ENCODE measurements at places on chromosomes 2 and 18. TPM values are rescaled to one million over a fixed set of nuclear protein-coding genes. Genes with fewer than 3 reads are reported as not detected.

DNA sequence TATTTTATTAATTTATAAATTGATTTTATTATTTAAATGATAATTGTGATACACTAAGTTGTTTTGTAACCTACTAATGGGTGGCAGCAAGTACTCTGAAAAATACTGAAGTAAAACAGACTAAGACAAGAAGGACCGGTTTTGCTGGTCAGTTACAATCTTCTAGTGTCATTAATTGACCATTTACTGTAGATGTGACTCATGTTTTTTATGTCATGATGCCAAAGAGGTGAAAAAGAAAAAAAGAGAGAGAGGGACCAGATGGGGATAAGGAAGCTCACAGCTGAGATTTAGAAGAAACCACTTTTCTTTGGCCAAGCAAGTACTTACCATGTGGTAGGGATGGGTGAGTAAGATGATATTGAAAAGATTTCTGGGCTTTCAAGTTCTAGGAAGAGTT lies 955.8 kb upstream of the LRRTM1 start:
- DNase-seq = no peak

Gene UGT1A3
- total RNA-seq = 67.1 TPM

Gene PLCD4
- 0.74 TPM for total RNA-seq

DNA sequence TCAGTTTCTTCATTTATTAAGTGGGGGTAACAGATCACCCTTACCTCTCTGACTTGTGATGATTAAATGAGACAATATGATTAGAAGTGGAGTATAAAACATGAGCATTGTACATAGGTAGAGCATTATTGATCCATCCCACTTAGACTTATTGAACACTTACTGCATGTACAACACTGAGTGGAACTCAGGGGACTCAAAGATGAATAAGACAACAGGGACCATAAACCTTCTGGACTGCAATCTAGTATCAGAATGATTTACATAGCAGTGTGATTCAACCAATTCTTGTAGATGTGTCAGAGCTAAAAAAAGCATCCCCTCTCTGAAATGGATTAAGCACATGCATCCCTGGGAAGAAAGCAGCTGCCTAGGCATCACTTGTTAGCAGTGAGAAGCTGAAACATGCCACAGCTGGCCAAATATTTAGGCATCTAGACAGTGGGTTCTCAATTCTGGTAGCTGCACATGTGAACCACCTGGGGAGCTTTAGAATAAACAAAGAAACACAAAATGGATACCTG lies 111.5 kb downstream of the CYRIA start:
- DNase-seq = no peak

DNA sequence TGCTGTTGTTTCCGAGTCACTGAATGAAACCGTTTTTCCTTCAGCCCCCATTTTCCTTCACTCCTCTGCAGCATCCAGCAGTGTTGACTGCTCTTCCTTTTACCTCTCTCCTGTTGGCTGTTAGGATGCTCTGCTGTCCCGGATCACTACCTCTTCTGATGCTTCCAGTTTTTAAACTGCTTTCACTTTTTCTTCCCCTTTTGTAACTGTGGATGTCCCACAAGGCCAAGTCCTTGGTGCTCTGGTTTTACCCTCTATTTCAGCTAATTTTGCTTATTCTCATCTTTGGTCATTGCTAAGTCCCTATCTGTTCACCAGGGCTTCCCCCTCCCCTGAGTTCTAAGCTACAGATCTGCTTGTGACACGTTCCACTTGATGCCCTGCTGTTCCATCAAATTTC lies 39.4 kb upstream of the MAP4K3 start:
- DNase-seq = no peak

Gene RAX
- total RNA-seq = not detected

DNA sequence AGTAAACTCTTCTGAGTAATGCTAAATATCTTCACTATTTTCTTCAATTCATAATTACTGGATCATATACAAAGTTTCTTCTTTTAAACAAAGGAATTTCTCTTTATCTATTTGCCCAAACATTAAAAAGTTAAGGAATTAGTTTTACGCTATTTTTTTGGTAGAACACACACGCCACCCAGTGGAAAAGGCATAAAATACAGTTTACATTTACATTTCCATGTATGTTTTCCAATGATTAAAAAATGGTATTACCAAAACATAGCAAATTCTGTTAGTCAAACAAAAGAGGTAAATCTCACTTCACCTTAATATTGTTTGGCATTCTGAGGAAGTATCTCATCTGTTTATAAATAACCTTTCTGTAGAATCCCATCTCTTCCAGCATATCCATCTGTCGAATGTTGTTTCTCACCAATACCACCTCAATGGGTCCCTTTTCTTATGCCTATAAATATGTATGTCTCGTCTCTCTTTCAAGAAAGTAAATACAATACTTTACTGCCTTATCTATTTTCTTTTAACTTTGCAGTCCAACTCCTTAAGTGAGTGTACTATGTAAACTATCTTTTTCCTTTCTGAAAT lies 7.2 kb downstream of the BOLL start:
- no peak for DNase-seq

- DNase-seq = no peak
Measured at GRCh38 chr2:198214114-198214596, 409.8 kb downstream of the PLCL1 start.

Gene MTA3
- total RNA-seq = 89.8 TPM

Gene APOB
- not detected for total RNA-seq

Data from PC-9 (cell line).